Hepatocyte (in vitro differentiated cells): ENCODE measurements at places on chromosomes 5 and 9.

DNA sequence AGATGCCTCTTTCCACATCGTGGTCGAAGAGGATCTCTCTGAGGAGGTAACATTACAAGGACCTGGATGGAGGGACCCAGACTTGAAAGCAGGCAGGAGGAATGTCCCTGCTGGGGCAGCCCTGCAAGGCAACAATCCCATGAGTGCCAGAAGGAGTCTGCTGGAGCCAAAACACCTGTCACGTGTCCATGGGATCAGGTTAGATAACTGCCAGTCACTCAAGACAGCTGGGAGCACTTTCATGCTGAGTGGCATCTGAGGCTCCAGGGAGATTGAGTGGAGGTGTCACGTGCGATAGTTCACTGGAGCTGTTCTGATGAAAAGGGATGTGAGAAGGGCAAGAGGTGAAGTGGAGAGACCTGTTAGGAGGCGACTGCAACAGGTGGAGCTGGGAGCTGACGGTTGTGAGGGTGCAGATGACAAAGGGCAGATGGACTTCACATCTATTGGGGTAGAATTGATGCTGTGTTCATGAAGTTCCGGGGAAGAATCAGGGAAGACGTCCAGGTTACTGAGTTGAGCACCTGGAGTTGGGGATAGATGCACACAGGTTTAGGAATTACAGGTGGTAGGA lies 68.4 kb downstream of the ICE1 start:
- no peak overlapping the region for H3K4me3 ChIP-seq
- H3K27me3 ChIP-seq, result no peaks in the 10 kb centered on the region
- H3K36me3 ChIP-seq, result no peaks in the 10 kb centered on the region
- no peak for DNase-seq

- H3K4me1 ChIP-seq, result no peaks in the 10 kb centered on the region
- H3K27ac ChIP-seq, result no peak overlapping the region
- no peaks in the 10 kb centered on the region for H3K27me3 ChIP-seq
- no peak for DNase-seq
Measured at GRCh38 chr9:71896761-71897160, 14.2 kb downstream of the ABHD17B start.

GRCh38 chr5:134028496-134028895 lies 23.7 kb upstream of the VDAC1 start:
- H3K4me1 ChIP-seq, result peaks cover 6% of the 10 kb centered on the region
- H3K27ac ChIP-seq, result peak overlapping the region; percentile 87
- H3K27me3 ChIP-seq, result no peaks in the 10 kb centered on the region

GRCh38 chr5:109719978-109720377 lies 30.3 kb downstream of the MAN2A1 start:
- peaks cover 7% of the 10 kb centered on the region for H3K4me1 ChIP-seq
- no peaks in the 10 kb centered on the region for H3K27me3 ChIP-seq
- DNase-seq, result no peak
- no peak overlapping the region for H3K4me3 ChIP-seq
- H3K27ac ChIP-seq, result no peak overlapping the region

GRCh38 chr9:16726029-16726428 lies 144.4 kb downstream of the BNC2 start:
- H3K27me3 ChIP-seq, result peaks cover 28% of the 10 kb centered on the region
- peak overlapping the region; percentile 70 for H3K27ac ChIP-seq
- DNase-seq, result peak; percentile 10
- peaks cover 10% of the 10 kb centered on the region for H3K4me1 ChIP-seq
- peak overlapping the region; percentile 25 for H3K4me3 ChIP-seq

GRCh38 chr5:53997736-53998627 lies 312.4 kb downstream of the ARL15 start:
- H3K4me1 ChIP-seq, result no peaks in the 10 kb centered on the region
- DNase-seq, result no peak
- no peak overlapping the region for H3K4me3 ChIP-seq
- H3K27ac ChIP-seq, result no peak overlapping the region
- no peaks in the 10 kb centered on the region for H3K27me3 ChIP-seq
- H3K36me3 ChIP-seq, result no peaks in the 10 kb centered on the region

DNA sequence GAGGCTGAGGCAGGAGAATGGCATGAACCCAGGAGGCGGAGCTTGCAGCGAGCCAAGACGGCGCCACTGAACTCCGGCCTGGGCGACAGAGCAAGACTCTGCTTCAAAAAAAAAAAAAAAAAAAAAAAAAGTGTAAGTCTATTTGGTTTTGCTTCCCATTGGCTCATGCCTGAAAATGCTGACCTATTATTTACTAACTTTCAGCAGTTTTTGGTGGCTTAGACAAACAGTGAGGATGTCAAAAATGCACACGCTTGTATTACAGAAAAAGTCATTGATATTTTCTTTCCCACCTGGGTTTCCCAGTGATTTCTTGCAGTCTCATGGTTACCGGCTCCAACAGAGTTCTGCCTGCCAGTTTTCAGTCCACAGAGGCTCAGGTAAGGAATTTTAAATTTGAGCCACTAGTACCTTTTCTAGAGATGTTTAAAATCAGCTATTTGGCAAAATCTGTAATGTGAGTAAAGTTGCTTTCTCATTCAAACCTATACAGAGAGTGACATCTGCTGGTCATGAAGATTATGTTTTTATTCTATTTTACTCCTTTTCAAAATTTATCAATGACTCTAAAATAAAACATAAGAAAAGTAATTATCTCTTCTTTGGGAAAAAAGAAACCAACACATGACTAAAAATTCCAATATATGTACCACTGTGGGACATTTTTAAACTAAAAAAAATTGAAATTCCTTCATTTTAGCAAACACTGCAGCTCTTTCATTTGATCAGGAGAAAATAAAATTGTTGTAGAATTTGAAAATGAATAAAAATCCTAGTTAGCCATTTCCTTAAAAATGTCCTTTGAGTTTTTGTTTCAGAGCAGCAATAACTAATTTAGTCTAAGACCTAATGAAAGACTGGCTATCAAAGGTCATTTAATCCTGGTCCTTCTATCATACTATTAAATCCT lies 8.8 kb downstream of the FAM200C start:
- DNase-seq, result peak; percentile 26
- no peak overlapping the region for H3K4me3 ChIP-seq
- H3K36me3 ChIP-seq, result no peaks in the 10 kb centered on the region
- no peaks in the 10 kb centered on the region for H3K4me1 ChIP-seq
- H3K27me3 ChIP-seq, result no peaks in the 10 kb centered on the region

GRCh38 chr9:133396952-133397351 lies 20.8 kb downstream of the STKLD1 start:
- peaks cover 5% of the 10 kb centered on the region for H3K4me1 ChIP-seq
- no peaks in the 10 kb centered on the region for H3K27me3 ChIP-seq
- H3K27ac ChIP-seq, result no peak overlapping the region
- H3K36me3 ChIP-seq, result no peaks in the 10 kb centered on the region
- DNase-seq, result no peak

GRCh38 chr5:431711-432050 lies 11.3 kb upstream of the EXOC3 start:
- no peaks in the 10 kb centered on the region for H3K36me3 ChIP-seq
- H3K27ac ChIP-seq, result no peak overlapping the region
- DNase-seq, result no peak

GRCh38 chr5:39137819-39138451 lies 63.7 kb upstream of the RICTOR start:
- H3K4me3 ChIP-seq, result no peak overlapping the region
- H3K36me3 ChIP-seq, result no peaks in the 10 kb centered on the region
- H3K4me1 ChIP-seq, result no peaks in the 10 kb centered on the region
- H3K27me3 ChIP-seq, result no peaks in the 10 kb centered on the region

GRCh38 chr9:13970426-13970825 lies 343.5 kb downstream of the NFIB start:
- H3K4me1 ChIP-seq, result no peaks in the 10 kb centered on the region
- H3K4me3 ChIP-seq, result no peak overlapping the region
- DNase-seq, result no peak
- no peaks in the 10 kb centered on the region for H3K27me3 ChIP-seq
- no peak overlapping the region for H3K27ac ChIP-seq
- H3K36me3 ChIP-seq, result no peaks in the 10 kb centered on the region

DNA sequence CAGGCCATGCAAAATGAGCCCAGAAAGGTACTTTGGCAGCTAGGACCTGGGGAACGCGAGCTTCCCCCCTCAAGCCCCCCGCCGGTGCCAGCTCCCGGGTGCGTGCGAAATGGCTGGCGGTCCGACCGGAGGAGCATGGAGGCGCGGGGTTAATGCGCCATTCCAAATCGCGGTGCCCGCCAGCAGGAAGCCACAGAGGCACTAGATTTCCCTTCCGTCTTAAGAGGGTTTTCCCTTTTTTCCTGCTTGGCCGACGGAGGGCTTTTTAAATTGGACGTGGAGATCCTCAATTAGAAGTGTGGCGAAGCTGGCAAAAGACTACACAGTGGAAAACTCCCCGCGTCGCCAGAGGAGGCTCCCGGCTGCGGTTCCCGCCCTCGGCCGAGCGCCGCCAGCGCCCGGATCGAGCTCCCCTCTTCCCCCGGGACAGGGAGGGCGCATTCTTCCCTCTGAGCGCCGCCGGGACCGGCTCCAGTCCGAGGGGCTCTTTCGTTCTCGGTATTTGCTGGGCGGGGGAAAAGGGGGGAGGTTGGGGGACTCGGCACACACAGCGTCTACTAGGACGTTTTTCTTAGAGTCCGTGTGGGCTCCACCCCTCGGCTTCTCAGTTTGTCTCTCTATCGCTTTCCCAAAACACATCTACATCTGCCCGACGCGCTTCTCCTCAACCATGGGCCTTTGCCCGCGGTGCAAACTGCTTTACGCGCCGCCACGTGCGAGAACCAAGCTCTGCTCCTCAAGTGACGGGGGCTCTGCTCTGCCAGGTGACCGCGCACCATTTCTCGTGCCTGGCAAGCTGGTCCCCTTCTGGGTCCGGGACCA lies 3.0 kb downstream of the GDNF start:
- peaks cover 91% of the 10 kb centered on the region for H3K27me3 ChIP-seq
- H3K4me3 ChIP-seq, result peak overlapping the region; percentile 29
- H3K36me3 ChIP-seq, result no peaks in the 10 kb centered on the region
- peak; percentile 38 for DNase-seq
- no peak overlapping the region for H3K27ac ChIP-seq

GRCh38 chr9:137575364-137575715 lies 3.4 kb downstream of the DPH7 start:
- peaks cover 15% of the 10 kb centered on the region for H3K4me1 ChIP-seq
- H3K4me3 ChIP-seq, result no peak overlapping the region
- DNase-seq, result no peak

DNA sequence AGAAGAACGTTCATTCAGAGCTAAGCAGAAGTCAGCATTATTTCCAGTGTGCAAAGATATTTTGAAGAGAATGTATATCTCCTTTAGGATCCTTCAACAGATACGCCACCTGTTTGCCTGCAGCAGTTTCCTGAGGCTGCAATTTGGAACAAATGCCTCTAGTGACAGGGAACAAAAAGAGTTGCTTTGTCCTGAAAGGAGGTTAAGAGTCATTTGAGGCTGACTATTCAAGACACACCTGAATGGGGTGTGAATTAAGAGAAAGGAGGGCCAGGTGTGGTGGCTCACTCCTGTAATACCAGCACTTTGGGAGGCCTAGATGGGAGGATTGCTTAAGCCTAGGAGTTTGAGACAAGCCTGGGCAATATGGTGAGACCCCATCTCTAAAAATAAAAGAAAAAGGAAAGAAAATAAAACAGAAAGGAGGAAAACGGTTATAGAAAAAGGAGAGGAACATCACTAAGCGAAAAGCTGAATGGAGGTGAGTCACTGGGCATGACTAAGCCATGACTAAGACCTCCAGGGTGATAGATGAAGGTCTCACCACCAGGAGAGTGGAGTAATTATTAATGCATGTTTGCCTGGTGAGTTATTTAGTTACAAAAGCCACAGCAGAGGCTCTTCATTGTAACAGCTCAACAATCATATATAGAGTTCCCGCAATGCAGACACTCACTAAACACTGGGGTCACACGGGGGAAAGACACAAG lies 255.2 kb upstream of the TNC start:
- peak overlapping the region; percentile 68 for H3K27ac ChIP-seq
- H3K36me3 ChIP-seq, result no peaks in the 10 kb centered on the region
- no peaks in the 10 kb centered on the region for H3K4me1 ChIP-seq
- peak; percentile 75 for DNase-seq
- H3K4me3 ChIP-seq, result no peak overlapping the region

- DNase-seq, result no peak
- H3K27me3 ChIP-seq, result no peaks in the 10 kb centered on the region
- H3K27ac ChIP-seq, result no peak overlapping the region
- no peak overlapping the region for H3K4me3 ChIP-seq
- H3K36me3 ChIP-seq, result no peaks in the 10 kb centered on the region
Measured at GRCh38 chr5:132485641-132486317, 4.8 kb downstream of the IRF1 start.

DNA sequence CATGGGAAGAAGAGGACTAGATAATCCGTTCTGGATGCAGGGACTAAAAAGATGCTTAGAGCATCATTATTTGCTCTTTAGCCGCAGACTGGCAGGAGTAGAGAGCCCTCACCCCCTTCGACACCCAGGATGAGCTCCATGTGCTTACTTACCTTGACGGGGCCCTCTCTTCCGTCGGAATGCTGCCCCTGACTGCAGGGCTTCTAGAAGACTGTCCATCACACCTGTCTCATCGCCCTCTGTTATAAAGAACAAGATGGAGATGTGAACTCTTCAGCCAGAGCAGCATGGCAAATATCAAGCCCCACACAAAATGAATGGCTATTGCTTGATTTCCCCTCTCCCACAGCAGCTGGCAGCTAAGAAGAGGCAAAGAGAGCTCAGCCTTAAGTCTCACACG lies 35.1 kb downstream of the PCDHGC5 start:
- no peak overlapping the region for H3K4me3 ChIP-seq
- H3K27me3 ChIP-seq, result no peaks in the 10 kb centered on the region
- H3K27ac ChIP-seq, result peak overlapping the region; percentile 81
- DNase-seq, result no peak
- H3K4me1 ChIP-seq, result peaks cover 50% of the 10 kb centered on the region
- no peaks in the 10 kb centered on the region for H3K36me3 ChIP-seq

- DNase-seq, result no peak
- peak overlapping the region; percentile 31 for H3K4me3 ChIP-seq
- H3K36me3 ChIP-seq, result no peaks in the 10 kb centered on the region
- no peak overlapping the region for H3K27ac ChIP-seq
- H3K4me1 ChIP-seq, result peaks cover 9% of the 10 kb centered on the region
- peaks cover 51% of the 10 kb centered on the region for H3K27me3 ChIP-seq
Measured at GRCh38 chr5:64691291-64691690, 988 bp downstream of the SHISAL2B start.

DNA sequence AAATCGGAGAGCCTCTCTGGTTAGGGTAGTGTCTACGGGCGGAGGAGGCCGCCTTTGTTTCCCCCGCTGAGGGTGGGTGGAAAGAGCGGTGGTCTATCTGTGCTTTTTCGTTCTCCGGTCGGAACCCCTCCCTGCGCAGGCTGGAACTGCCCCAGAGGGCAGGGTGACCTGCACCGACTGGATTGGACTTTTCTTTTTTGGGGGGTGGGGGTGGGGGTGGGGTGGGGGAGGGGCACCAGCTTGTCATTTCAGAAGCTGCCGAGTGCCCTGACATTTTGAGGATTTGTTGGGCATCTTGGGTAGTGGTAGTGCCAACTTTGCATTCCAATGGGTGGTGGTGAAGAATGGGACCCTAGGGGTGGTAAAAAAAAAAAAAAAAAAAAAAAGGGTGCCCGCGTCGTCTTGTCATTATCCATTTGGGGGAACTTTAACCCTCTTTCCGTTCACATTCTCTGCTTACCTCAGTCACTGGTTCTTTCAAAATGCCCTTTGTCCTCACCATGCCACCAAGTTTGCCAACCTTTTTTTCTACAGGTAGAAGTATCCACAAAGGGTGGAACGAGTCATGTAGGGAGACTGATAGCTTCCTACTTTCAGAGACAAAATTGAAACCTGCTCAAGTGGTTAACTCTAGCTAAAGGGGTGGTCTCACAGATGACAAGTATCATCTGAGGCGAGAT lies 1.3 kb downstream of the UBE2R2 start:
- peaks cover 28% of the 10 kb centered on the region for H3K4me1 ChIP-seq
- H3K4me3 ChIP-seq, result peak overlapping the region; percentile 82
- peak overlapping the region; percentile 96 for H3K27ac ChIP-seq
- H3K36me3 ChIP-seq, result no peaks in the 10 kb centered on the region
- H3K27me3 ChIP-seq, result no peaks in the 10 kb centered on the region
- DNase-seq, result no peak

GRCh38 chr5:78533356-78533755 lies 115.2 kb downstream of the LHFPL2 start:
- peak; percentile 43 for DNase-seq
- H3K4me3 ChIP-seq, result no peak overlapping the region
- H3K27ac ChIP-seq, result no peak overlapping the region
- H3K36me3 ChIP-seq, result no peaks in the 10 kb centered on the region
